ENCODE measurements at places on chromosomes 11 and 22.

- DNase-seq: no peak
Observed at GRCh38 chr11:130999992-131000770, 83.9 kb upstream of the SNX19 start.

DNA sequence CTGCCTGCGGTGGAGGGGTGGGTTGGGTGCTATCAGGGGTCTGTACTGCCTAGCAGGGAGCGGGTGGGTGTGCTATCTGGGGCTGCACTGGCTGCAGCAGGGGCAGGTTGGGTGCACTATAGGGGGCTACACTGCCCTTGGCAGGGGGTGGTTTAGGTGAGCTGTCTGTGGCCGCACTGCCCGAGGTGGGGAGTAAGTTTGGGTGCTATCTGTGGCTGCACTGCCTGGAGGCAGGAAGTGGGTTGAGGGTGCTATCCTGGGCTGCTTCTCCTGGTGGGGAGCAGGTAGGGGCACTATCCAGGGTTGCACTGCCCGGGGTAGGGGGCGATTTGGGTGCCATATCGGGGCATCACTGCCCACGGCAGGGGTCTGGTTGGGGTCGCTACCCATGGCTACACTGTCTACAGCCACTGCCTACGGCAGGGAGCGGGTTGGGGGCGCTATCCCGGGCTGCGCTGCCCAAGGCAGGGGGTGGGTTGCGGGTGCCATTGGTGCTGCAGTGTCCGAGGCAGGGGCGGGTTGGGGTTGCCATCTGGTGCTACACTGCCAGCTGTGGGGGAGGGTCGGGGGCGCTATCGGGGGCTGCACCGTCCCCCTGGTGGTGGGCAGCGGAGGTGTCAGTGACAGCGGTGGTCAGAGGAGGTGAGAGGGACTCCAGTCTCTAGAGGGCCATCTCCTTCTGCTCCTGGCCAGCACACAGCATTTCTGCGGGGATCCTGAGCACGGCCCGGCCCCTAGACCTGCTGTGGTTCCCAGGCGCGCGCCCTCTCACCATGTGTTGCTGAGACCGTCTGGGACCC, 1.3 kb upstream of the RFPL2 start:
- no peak for DNase-seq

- no peak for DNase-seq
Observed at GRCh38 chr11:124143034-124143433, 27.8 kb downstream of the VWA5A start.

DNA sequence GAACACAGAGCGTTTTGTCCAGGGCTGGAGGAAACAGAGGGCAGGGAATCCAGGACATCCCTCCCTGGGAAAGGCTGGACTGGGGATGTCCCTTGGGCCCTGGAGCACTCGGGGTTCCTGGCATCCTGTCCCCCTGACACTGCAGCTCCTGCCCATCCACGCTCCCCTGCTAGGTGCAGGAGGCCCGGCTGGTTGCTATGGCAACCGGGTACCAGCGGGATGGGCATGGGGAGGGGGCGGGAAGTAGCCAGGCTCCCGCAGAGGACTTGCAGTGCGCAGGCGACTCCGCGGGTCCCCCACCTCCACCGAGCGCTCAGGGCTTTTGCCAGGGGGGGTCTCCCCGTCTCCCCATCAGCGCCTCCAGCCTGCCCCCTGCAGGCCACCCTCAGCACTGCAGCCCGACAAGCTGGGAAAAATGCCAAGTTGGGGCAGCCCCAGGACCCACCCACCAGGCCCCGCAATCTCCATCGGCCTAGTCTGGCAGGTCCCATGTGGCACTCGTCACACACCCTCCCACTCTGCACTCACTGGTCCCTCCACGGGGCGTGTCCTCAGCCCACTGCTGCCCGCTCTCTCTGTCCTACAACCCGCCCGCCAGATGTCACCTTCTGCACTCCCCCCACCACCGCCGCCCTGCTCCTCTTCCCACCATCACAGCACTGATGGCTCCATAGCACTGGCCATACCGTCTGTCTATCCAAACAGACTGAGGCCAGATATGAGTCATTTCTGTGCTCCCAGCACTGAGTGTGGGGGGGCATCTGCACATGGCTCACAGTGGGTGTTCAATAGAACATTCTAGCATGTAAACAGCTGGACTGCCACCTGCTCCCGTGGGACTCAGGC, 31.5 kb downstream of the KIAA0930 start:
- no peak for DNase-seq

GRCh38 chr11:28298209-28298608, 190.0 kb downstream of the METTL15 start:
- DNase-seq: no peak

DNA sequence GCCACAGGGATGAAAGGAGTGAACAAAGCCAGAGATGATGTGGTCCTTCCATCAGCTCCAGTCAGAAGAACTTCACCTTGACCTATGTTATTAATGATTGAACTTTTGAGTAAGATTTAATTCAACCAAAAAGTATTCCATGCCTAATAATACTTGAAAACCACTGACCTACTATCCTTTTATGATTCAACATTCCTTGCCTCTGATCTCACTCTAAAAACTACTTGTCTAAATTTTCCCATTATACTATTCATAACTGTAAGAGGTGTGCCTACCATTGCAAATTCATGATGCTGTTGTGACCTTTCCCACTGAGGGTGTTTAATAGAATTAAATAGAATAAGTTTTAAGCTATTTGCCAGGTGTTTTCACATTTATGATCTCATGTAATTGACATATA, 164.7 kb upstream of the GUCY1A2 start:
- DNase-seq: no peak

DNA sequence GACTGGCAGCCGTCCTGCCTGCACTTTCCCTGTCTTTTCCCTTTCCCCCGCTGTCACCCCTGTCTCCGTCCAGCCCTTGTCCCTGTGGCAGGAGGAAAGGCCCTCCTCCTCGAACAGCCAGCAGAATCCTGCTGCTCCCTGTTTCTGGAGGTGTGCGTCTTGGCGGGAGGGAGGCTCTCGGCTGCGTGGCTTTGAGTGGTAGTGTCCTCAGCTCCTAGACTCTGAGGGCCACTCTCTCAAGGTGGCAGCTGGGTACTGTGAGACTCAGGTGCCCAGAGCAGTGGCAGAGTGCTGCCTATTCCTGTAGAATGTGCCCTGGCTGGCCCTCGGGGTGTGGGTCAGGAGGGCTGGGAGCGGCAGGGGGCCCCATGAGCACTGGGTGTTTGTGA, 9.1 kb upstream of the RANBP1 start:
- no peak for DNase-seq

DNA sequence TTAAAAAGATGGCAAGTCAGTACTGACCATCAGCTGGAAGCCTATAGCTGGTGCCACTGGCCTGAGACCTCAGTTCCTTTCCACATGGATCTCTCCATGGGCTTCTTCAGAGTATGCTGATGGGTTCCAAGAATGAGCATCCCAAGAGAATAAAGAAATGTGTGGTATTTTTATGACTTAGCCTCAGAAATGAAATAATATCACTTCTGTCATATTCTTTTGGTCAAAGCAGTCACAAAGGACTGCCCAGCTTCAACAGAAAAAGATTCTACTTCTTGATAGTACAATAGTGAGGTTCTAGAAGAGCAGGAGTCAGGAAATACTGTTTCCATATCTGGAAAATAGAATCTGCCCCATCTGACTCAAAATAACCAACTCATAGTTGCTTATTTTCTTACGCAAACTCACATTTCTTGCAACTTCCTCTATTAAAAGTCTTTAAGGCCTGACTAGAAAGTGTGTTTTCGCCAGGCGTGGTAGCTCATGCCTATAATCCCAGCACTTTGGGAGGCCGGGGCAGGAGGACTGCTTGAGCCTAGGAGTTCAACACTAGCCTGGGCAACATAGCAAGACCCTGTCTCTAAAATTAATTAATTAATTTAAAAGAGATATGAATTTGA, 116.9 kb downstream of the SIK3 start:
- no peak for DNase-seq

DNA sequence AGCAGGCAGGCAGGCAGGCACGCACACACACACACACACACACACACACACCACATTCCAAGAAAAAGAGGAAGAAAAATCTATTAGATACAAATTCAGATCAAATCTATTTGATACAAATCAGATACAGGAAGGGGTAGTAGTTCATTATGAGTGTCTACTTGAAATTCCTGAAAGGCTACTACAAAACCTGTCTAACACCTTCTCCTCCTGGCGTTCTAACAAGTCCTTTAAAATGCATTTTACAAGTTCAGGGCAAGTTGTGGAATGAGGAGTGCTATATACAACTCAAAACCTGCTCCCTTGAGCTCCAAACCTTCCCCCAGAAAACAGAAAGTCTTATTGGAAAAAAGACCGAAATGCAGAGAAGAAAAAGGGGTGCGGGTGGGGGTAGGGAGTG, 476 bp downstream of the ARHGAP32 start:
- no peak for DNase-seq

DNA sequence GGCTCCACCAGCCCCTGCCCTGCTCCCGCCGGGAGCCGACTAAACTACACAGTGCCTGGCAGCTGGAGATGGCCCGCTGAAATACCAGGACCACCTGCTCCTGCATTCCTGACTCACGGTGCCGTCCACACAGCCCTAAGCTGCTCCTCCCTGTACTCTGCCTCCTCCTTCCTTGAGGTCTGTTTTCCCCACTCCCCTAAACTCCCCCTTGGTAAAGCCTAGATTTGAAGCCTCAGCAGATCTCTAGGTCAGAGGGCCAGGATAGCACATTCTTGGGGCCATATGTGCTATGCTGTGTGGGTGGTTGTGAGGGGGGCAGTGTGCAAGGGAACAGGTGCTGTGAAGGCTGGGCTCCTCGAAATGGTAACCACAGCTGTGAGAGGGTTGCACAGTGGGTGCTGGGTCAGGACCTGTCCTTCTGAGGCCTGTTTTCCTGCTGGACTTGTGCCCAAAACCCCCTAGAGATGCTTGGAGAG, 9.7 kb downstream of the LRFN4 start:
- no peak for DNase-seq

DNA sequence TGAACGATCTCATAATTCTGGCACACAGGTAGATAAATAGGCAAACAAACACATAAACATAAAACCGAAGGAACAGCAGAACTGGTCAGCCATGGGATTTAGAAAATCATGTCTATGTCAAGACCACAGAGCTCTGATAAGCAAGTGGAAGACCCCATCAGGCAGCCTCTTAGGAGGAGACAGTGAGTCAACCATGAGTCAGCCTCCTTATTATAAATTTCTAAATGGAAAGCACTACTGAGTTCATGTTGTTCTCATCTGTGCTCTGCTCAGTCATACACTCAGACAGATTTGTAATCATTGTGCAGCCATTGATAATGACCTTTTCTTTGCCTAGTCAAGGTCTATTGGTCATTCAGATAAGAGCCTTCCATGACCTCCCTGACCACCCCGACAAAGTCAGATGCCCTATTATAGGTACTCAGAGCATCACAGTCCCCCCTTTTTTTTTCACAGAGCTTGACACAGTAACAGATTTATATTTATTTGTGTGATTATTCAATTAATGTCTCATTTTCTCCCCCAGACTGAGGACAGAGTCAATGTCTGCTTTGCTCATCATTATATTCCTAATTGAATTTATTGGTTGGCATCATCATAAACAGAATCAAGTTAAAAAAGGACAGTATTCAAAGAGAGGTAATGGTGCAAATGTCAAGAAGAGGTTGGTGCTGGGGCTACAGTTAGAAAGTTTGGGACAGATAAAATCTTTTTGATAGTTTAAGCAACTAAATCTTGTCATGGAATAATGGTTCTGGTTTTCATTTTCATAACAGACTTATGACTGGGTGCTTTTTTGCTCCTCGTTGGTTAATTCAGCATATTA, 579.7 kb upstream of the CCDC90B start:
- no peak for DNase-seq
